ENCODE measurements at places on chromosomes 7 and 10.
A peak's percentile ranks its signal among the peaks of the same experiment; 100 is the strongest.

DNA sequence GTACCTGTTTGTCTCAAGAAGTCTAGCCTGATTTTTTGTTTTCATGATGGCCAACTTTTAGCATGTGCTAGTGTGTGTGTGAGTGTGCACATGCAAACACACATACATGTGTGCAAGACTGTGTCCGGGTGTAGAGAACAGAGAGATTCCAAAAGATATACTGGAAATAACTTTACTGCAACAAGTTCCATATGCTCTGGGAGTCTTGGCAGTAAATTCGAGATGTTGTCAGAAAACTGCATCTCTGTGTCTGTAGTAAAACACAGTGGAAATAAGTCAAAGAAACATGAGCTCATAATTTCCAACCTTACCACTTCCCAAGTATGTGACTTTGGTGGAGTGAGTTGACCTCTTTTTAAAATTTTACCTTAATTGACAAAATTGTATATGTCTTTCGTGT is 950.8 kb upstream of the C7orf33 start:
- DNase-seq: no peak

- DNase-seq: no peak
Observed at GRCh38 chr10:131944412-131944811, 37.3 kb downstream of the BNIP3 start.

DNA sequence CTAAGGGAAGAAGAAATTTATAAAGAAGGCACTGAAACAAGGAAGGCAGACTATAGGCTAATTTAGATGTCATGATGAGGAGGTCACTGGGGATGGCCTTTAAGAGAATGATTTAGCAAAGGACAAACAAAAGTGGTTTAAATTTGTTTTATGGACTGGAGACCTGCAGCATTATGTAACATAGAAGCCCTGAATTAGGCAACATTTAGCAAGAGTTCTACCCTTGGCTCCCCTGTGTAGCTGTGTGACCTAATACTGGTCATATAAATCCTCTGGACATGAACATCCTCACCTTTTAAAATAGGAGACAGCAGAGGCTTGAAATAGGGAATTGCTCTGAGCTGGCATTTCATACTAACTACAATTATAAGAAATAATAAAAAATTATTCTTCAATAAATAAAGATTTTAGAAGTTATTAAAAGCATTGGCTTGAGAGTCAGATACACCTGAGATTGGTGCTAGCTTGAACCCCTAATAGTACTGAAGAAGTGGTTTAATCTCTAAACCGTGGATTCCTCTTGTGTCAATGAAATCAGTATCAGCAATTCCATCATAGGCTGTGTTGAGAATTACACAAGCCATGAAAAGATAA is 48.9 kb downstream of the RNLS start:
- no peak for DNase-seq

DNA sequence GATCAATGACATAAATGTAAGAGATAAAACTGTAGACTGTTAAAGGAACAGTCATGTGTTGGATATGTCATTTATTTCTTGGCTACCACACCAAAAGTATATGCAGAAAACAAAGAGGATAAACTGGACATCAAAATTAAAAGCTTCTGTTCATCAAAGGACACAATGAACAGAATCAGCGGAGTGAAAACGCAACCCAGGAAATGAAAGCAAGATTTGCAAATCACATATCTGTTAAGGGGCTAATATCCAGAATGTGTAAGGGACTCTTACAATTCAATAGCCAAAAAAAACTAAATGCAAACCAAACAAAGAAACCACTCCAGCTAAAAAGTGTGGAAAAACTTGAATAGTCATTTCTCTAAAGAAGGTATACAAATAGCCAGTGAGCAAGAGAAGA is 164.3 kb downstream of the ZMYND11 start:
- DNase-seq: no peak

- no peak for DNase-seq
Observed at GRCh38 chr10:130108934-130109604, 1.6 kb downstream of the C10orf143 start.

- no peak for DNase-seq
Observed at GRCh38 chr10:21141946-21142492, 244.9 kb upstream of the NEBL start.

DNA sequence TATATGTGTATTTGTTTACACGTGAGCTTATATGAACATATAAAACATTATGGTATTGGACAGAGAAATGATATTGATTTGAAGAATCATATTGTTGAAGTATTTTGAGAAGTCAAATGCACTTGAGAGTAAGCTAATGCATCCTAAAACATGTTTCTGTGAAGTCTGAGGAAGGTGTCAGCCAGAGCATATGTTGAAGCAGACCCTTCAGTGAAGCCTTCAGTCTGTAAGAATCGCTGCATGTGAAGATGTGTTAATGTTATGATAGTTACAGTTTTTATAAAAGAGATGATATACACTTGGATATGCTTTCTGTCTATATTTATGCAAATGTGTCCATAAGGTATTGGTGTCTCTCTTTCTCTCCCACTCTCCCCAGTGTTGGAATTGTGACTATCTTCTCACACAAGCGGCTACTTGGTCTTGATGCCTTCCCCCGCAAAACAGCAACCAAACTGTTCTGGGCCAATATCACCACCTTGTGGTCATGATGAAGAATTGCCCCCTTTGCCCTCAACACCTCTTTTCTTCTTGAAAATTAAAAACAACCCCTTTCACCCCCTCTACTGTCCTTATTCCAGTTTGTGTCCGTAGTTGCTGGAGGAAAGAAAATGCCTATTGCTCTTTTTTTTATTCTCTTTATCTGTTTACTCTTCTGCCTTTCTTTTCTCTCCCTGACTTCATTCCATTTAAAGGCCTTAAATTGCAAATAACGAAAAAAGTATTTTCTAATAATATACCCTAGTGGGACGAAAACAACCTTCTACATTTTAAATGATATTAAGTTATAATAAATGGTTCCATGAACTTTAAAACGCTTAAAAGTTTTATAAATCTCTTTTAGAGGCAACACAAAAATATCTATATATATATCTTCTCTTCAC is 64.9 kb downstream of the IKZF1 start:
- DNase-seq: no peak

DNA sequence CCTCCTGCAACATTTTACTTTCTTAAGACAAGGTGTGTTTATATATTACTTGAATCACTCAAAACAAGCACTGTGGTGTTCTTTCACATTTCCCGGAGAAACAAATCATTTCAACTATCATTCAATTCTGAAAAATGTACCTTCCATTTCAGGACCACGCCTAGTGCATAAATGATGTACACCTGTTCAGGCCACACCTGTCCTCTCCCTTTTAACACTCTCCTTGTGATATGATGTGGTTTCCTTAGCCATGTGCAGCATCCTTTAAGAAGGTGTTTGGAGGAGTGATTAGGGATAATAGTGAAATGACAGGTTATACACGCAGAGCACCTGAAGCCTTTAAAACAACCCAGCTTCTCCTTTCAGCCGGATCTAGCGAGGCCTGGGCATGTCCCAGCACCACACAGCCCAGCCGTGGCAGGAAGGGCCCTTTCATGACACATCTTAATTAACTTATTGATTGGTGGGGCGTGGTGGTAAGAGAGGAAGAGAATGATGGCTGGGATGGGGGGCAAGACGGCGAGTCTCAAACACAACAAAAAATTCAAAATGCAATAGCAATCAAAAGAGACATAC is 26.9 kb downstream of the ABLIM1 start:
- no peak for DNase-seq

GRCh38 chr7:5532536-5533335 is 109.1 kb upstream of the TNRC18 start:
- peak; percentile 39 for DNase-seq

- DNase-seq: no peak
Observed at GRCh38 chr10:94622666-94623205, 60.8 kb upstream of the CYP2C18 start.

- DNase-seq: no peak
Observed at GRCh38 chr10:18610517-18610916, 40.9 kb downstream of the NSUN6 start.

DNA sequence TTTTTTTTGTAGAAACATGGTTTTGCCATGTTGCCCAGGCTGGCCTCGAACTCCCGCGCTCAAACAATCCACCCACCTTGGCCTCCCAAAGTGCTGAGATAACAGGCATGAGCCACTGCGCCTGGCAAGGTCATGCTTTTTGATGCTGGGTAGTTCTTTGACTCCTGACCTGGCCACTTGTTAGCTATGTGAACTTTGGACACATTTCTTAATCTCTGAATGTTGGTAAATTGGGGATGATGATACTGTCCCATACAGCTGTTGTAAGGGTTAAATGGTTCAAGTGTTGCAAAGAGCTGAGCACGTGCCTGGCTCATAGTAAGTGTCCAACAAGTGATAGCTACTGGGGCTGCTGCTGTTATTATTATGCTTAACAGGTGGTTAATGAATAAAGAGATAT is 2.3 kb downstream of the ZNHIT1 start:
- DNase-seq: no peak

DNA sequence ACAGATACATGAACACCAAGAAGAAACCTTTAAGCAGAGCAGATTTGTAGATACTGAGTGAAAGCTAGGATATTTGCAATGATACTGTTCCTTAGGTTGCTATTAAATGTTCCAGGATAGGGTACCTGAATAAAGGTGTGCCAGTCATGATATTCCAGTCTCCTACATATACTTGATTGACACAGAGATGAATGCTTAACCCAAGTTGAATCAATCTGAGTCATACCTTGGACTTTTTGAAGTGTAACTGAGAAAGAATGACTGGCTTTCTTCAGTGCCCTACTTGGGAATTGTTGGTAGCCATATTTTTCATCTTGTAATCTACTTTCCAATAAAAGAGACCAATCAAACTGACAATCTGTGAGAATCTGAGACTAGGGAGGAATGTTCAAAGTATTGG is 805.7 kb upstream of the GHITM start:
- no peak for DNase-seq
